ENCODE measurements at places on chromosomes 16 and 17.

DNA sequence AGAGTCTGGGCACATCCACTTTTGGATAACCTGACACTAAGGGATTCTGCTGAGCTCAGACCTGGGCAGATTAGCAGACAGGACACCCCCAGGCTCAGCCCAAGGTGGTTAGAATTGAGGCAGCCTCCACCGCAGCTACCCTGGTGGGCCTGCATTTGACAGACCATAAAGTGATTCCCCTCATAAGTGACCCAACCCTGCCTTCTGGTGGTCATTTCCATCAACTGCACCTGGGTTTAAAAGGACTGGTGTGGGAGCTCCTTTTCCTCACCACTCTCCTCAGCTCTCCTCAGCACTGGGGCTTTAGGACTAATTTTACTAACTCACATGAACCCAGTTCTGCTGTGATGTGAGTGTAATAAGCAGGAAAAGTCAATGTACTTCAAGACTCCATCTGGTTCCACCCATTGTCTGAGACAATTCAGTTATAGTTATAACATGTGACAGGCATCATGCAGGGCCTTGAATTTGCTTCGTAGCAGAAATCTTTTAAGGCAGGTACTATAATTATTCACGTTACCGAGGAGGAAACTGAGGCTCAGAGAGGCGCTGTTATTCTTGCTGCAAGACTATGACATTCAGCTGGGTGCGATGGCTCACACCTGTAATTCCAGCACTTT lies 42.5 kb downstream of the MYH3 start:
- peak; percentile 18 for DNase-seq

GRCh38 chr16:13953501-13953900 lies 33.5 kb downstream of the ERCC4 start:
- DNase-seq: no peak

DNA sequence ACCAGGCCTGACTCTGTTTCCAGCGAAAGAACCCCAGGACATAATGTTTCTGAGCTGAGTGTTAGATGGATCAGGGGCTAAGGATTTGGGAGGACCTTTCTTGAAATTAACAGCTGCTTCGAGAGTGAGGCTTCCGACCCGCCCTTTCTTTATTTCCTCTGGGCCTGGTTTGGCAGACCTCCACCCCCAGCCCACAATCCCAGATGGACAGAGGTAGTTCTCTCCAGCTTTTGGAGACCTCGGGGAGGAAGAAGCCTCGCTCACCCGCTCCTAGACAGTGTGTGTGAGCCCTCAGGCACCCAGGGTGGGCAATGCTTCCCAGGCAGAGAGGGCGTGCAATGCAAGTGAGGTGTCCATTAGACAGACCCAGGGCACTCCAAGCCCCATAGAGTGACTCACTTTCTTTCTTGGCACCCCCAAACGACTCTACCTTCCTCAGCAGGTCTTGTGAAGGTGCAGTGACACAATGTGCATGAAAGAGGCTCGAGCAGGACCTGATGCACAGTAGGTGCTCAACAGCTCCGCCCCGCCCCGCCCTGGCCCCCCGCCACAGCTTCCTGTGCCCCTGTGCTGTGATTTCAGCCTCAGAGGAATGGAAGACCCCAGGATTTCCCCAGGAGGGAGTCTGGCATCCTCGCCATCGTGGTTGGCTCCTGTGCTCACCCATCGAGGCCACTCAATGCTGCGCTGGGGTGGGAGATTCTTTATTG lies 50.7 kb upstream of the TOB1 start:
- no peak for DNase-seq

- DNase-seq: no peak
These were observed 123.0 kb downstream of the MSI2 start for GRCh38 chr17:57379237-57379894.

DNA sequence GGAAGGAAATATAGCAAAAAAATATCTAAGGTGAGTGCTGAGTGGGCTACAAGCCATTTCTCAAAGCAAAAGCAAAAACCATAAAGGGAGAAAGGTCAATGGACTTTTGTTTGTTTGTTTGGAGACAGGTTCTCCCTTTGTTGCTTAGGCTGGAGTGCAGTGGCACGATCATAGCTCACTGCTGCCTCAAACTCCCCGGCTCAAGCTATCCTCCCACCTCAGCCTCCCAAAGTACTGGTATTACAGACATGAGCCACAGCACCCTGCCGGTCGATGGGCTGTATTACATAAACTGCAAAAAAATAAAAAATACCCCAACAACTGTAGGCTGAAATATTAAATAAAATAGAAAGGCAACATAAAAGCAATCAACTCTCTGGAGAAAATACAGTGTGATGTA lies 3.5 kb upstream of the RBBP6 start:
- DNase-seq: no peak

- DNase-seq: no peak
These were observed 47.2 kb downstream of the PDPK1 start for GRCh38 chr16:2584729-2585650.

DNA sequence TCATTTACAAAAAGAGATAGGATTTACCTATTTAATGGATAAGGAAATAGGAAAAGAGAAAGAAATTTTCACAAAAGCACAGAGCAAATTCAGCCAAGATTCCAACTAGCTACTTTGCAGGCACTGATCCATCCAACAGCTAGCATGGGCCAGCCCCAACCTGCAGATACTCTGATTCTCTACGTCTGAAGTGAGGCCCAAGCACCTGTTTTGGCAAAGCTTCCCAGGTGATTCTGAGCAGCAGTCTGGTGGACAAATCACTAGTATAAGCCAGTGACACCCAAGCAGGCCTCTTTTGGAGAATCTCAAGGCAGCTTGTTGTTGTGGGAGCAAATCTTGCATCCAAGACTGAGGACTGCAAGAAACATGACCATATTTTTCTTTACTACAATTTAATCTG lies 20.9 kb upstream of the CALB2 start:
- DNase-seq: no peak

DNA sequence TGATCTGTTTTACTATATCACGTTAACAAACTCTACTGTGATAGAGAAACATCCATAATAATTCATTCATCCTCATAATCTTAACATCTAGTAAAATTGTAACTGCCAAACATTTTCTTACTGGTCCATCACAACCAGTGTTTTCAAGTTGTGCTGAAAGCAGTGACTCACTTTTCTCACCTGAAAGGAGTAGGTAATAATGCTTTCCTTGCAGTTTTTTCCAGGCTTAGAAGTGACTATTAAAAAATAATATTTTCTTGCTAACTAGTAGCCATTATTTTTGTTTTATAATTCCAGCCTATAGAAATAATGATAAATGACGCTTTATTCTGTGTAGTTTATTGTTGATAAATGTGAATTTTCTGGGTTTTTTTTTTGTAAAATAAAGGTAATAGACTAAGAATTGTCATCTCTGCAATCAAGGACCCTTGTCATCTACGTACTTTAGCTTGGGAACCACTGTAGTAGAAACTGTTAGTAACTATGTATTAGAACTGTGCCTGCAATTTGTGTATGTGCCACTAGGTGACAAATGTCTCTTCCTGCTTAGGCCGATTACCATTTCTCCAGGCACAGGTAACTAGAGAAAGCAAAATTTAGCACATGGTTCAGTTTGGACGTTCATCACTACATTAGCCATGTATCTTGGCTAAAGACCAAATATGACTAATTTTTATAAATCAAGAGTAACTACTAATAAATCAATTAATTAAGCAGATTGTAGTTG lies 409.4 kb upstream of the ERCC4 start:
- DNase-seq: no peak

GRCh38 chr16:19560078-19560477 lies 4.6 kb downstream of the VPS35L start:
- no peak for DNase-seq

- DNase-seq: no peak
These were observed 5.5 kb downstream of the CNTNAP1 start for GRCh38 chr17:42687707-42688320.

DNA sequence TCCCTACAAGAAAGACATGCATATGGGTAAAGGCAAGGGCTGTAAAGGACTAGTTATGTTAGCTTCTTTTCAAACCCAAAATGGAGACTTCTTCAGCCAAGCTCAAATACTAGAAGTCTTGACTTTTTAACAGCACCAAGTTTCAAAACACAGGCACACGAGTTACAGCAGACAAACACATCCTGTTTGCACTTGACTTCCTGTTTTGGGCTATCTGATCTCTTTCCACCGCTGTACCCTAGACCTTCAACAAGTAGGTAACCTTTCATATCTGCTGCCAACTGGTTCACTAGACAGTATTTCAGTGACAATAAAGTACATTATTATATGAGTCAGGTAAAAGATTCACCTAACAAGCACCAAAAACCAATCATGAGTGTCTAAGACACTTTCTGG lies 12.3 kb downstream of the RFFL start:
- DNase-seq: no peak
